ENCODE measurements at places on chromosomes 2 and 18.

DNA sequence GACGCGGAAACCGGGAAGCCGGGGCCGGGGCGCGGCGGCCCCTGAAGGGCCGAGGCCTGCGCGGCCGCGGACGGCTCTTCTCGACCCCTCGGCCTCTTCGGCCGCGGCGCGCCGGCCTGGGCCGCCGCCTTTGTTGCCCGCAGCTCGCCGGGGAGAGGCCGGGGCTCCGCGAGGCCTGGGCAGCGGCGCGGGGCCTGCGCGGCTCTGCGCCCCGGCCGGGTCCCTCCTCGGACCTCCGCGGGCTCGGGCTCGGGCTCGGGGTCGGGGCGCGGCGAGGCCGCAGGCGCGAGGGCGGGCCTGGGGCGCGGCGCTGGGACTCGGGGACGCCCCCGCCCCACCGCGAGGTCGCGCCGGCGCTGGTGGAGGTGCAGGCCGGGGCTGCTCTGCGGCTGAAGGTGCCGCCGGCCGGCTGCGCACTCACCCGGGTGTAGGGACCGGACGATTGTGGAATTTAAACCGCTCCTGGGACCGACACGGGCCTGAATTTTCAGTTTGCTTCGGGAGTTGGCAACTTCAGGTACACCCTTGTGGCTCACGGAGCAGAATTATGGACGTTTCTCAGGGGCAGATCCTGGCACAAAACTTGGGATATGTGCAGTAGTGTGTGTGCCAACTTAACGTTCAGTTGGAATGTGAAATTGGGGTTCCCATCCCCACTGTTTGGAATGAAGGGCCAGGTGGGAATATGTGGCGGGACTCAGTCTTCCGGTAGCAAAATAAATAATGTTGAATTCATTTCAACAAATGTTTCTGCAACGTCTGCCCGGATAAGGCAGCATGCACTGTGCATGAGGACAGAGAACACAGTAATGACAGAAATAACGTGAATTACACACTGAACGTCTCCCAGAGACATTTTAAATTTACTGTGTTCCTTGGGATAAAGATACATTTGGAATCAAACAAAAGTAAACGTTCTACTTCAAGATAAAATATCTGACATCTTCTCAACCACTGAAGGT is 787 bp downstream of the SOCS6 start:
- peak overlapping the region; percentile 91 for H3K27ac ChIP-seq
- DNase-seq = no peak
- H3K4me1 ChIP-seq = peaks cover 44% of the 10 kb centered on the region
- H3K27me3 ChIP-seq = no peaks in the 10 kb centered on the region
- H3K4me3 ChIP-seq = peak overlapping the region; percentile 91

- H3K27ac ChIP-seq = no peak overlapping the region
- no peaks in the 10 kb centered on the region for H3K27me3 ChIP-seq
- H3K4me3 ChIP-seq = no peak overlapping the region
- peaks cover 15% of the 10 kb centered on the region for H3K4me1 ChIP-seq
Observed at GRCh38 chr2:5723791-5724735, 31.9 kb downstream of the SOX11 start.

- H3K27me3 ChIP-seq = no peaks in the 10 kb centered on the region
- H3K36me3 ChIP-seq = no peaks in the 10 kb centered on the region
- DNase-seq = no peak
- H3K27ac ChIP-seq = no peak overlapping the region
- peaks cover 4% of the 10 kb centered on the region for H3K4me1 ChIP-seq
Observed at GRCh38 chr18:68865503-68865902, 67.6 kb downstream of the CCDC102B start.

DNA sequence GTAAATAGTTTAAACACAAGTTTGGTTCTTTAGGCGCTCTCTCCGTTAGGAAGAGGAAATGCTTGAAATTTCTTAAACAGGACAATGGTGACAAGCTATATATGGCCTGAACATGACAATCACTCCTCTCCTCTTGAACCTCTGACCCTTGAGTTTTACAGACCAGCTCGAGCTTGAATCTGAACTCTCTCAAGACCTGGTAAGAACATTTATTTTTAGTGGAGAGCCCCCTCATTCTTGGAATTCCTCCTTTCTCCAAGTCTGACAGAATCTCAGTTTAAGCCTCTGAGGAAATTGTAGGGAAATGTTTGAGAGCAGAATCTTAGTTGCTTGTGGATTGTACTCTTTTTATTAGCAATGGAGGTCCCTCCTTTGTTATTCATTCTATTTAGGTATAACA is 1293.6 kb upstream of the ZEB2 start:
- H3K36me3 ChIP-seq = no peaks in the 10 kb centered on the region
- H3K27ac ChIP-seq = peak overlapping the region; percentile 83
- H3K27me3 ChIP-seq = no peaks in the 10 kb centered on the region
- H3K4me3 ChIP-seq = no peak overlapping the region

- DNase-seq = no peak
- no peaks in the 10 kb centered on the region for H3K36me3 ChIP-seq
- no peak overlapping the region for H3K4me3 ChIP-seq
- no peaks in the 10 kb centered on the region for H3K4me1 ChIP-seq
Observed at GRCh38 chr18:22789600-22789999, 143.5 kb upstream of the RBBP8 start.

- peaks cover 2% of the 10 kb centered on the region for H3K36me3 ChIP-seq
- H3K27me3 ChIP-seq = no peaks in the 10 kb centered on the region
- no peak for DNase-seq
- peaks cover 46% of the 10 kb centered on the region for H3K4me1 ChIP-seq
- H3K27ac ChIP-seq = no peak overlapping the region
Observed at GRCh38 chr2:205585449-205586383, 96.6 kb upstream of the NRP2 start.

DNA sequence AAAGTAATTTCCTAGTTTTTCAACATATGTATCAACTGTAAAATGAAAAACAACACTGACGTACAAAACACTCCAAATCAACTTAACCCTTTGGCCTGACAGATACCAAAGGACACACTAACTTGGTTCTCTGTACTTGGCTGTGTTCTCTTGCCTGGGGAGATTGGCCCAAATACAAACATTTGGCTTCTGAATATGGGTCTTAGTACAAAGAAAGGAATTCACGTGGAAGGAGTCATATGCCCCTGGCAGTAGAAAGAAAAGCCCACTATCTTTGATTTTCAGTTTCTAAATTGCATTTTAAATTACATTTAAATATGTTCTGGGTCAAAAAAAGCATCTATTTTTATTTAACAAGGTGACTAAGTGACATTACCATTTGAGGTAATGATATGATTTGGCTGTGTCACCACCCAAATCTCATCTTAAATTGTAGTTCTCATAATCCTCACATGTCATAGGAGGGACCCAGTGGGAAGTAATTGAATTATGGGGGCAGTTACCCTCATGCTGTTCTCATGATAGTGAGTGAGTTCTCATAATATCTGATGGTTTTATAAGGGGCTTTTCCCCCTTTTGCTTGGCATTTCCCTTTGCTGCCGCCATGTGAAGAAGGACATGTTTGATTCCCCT is 153.6 kb upstream of the CCDC195 start:
- no peak for DNase-seq
- no peaks in the 10 kb centered on the region for H3K27me3 ChIP-seq
- H3K4me1 ChIP-seq = peaks cover 23% of the 10 kb centered on the region
- H3K4me3 ChIP-seq = no peak overlapping the region
- H3K27ac ChIP-seq = peak overlapping the region; percentile 30

DNA sequence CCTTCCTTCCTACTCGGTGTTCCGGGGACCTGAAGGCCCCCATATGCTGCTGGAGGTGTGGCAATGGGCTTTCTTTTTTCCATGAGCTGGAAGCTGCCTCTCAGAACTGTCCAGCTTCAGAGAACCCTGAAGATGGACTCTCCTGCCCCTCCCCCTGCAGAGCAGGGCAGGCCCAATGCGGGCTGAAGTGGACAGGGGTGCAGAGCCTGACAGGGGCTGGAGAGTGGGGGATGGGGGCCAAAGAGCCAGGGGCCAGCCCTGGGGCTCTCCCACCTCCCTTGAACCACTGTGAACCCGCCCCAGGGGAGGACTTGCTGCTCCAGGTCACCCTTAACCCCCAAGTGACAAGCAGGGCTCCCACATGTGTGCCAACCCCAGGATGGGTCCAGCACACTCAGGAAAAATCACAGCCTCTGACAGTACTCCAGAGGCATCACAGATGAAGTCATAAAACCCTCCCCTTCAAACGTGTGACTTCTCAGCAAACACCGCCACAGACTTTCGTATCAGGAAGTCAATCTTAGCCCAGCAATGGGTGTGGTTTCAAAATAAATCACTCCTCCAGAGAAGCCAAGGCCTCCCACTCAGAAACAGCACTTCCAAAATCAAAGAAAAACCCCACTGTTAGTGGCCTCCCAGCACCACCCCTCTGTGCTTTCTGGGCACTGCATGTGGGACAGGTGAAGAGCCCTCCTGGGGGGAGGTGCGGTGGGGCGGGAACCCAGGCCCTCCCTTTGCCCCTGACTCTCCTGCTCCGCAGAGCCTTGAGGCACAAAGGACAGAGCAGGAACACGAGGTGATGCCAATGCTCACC is 135.8 kb downstream of the HDAC4 start:
- no peaks in the 10 kb centered on the region for H3K27me3 ChIP-seq
- H3K4me3 ChIP-seq = peak overlapping the region; percentile 45
- H3K4me1 ChIP-seq = peaks cover 52% of the 10 kb centered on the region
- peak overlapping the region; percentile 95 for H3K27ac ChIP-seq
- H3K36me3 ChIP-seq = no peaks in the 10 kb centered on the region

DNA sequence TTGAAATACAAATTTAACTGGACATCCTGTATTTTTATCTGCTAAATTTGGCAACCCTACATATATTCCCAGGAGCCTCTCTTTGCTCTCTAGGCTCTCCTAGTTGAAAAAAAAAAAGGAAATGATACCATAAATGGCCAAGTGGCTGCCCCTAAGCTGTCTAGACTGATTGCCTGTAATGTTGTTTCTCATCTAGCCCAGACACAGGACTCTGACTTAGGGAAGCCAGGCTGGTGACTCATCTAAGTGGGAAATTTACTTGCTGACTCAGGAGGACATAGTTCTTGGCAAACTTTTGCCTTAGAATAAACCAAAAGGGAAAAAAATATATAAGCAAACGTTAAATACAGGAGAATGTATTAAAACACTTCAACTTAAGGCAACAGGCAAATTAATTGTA is 14.6 kb upstream of the ITGAV start:
- H3K36me3 ChIP-seq = no peaks in the 10 kb centered on the region
- H3K4me3 ChIP-seq = peak overlapping the region; percentile 13
- peaks cover 79% of the 10 kb centered on the region for H3K4me1 ChIP-seq
- no peak for DNase-seq

DNA sequence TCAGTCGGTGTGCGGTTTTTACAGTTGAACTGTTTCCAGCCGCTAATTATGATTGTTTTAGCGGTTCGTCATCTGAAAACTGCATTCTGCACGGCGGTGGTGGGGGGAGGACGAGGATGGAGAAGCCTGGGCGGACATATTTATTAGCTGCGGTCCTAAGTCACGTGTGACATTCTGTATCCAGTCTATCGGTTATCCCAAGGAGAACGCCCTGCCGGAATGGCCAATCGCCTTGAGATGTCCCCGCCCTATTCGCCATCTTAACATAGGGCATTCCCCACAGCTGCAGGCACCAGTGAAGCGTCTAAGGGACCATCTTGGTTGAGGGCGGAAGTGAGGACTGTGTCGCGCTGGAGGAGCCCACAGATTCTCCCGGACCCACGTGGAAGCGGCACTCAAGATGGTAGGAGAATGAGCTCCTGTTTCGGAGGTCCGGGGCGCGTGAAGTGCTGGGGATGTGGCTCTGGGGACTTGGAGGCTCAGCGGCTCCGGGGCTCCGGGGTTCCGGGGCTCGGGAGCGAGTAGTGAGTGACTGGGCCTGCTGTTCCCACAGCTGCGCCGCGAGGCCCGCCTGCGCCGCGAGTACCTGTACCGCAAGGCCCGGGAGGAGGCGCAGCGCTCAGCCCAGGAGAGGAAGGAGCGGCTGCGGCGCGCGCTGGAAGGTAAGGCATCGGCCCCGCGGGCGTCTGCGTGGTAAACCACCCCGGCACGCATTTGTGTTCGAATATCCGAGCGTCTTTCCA is at the start of gene IMP4:
Gene IMP4 (plus strand): TSS at position 365 of the 743 bp plus-strand sequence. CDS start 36 bp downstream, at position 401.
- peak within 1 kb of the TSS; percentile 100 for H3K4me3 ChIP-seq
- peak within 1 kb of the TSS; percentile 100 for H3K27ac ChIP-seq
- peaks cover 24% of the 10 kb centered on the region for H3K4me1 ChIP-seq

GRCh38 chr2:165911981-165912380 is 41.6 kb downstream of the TTC21B start:
- no peak for DNase-seq
- H3K27ac ChIP-seq = no peak overlapping the region
- H3K4me1 ChIP-seq = peaks cover 9% of the 10 kb centered on the region
- H3K4me3 ChIP-seq = no peak overlapping the region
- peaks cover 18% of the 10 kb centered on the region for H3K36me3 ChIP-seq
- no peaks in the 10 kb centered on the region for H3K27me3 ChIP-seq

DNA sequence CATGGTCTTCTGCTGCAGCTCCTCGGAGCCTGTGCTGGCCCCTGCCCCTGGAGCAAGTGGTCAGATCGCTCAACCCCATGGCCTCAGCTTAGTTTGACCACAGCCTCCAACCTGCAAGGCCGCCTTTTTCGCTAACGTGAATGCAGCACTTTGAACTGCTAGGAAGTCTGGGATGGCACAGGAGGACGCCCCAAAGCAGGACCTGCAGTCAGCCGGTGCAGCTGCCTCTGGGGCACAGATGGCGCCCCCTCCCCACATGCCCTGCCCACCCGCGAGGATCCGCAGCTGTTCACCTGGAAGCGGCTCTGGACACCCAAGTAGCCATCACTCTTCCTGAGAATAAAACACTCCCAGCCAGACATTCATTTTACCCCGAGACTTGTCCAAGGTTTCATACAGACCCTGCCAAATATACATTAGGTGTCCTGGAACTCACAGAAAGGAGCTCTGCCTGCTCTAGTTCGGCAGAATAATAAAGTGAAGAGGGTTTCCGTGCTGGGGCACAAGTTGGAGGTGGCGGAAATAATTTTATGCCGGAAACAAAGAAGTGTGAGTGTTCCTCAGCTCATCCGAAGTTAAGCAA is 510.1 kb downstream of the EIPR1 start:
- no peak overlapping the region for H3K27ac ChIP-seq
- no peaks in the 10 kb centered on the region for H3K36me3 ChIP-seq
- no peak overlapping the region for H3K4me3 ChIP-seq
- DNase-seq = no peak
- H3K4me1 ChIP-seq = no peaks in the 10 kb centered on the region

- no peak overlapping the region for H3K4me3 ChIP-seq
- no peak for DNase-seq
- peaks cover 3% of the 10 kb centered on the region for H3K4me1 ChIP-seq
- no peaks in the 10 kb centered on the region for H3K27me3 ChIP-seq
- no peak overlapping the region for H3K27ac ChIP-seq
- no peaks in the 10 kb centered on the region for H3K36me3 ChIP-seq
Observed at GRCh38 chr18:44562986-44563385, 117.7 kb upstream of the SETBP1 start.

DNA sequence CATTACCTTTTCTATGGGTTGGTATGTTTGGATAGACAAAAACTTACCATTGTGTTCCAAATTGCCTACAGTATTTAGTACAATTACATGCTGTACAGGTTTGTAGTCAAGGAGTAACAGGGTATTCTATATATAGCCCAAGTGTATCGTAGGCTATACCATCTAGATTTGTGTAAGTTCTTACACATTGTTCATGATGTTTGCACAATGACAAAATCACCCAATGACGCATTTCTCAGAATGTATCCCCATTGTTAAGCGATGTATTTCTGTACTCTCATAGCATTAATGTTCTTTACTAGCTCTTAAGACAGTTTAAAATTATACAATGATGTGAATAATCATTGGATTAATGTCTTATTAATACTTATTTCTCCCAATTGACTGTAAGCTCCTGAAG is 16.7 kb downstream of the TACR1 start:
- no peaks in the 10 kb centered on the region for H3K36me3 ChIP-seq
- no peak overlapping the region for H3K4me3 ChIP-seq
- H3K27me3 ChIP-seq = peaks cover 10% of the 10 kb centered on the region
- H3K27ac ChIP-seq = no peak overlapping the region
- DNase-seq = no peak

- no peak overlapping the region for H3K27ac ChIP-seq
- no peak for DNase-seq
- H3K27me3 ChIP-seq = no peaks in the 10 kb centered on the region
- peaks cover 39% of the 10 kb centered on the region for H3K4me1 ChIP-seq
- peaks cover 2% of the 10 kb centered on the region for H3K36me3 ChIP-seq
- H3K4me3 ChIP-seq = no peak overlapping the region
Observed at GRCh38 chr2:19894134-19894792, 7.5 kb downstream of the TTC32 start.
